ENCODE measurements at places on chromosomes 4 and X. TPM values are rescaled to one million over a fixed set of nuclear protein-coding genes. Genes with fewer than 3 reads are reported as not detected.

The MMRN1 gene
- 0.23 TPM for total RNA-seq

The HGFAC gene
- total RNA-seq = not detected

DNA sequence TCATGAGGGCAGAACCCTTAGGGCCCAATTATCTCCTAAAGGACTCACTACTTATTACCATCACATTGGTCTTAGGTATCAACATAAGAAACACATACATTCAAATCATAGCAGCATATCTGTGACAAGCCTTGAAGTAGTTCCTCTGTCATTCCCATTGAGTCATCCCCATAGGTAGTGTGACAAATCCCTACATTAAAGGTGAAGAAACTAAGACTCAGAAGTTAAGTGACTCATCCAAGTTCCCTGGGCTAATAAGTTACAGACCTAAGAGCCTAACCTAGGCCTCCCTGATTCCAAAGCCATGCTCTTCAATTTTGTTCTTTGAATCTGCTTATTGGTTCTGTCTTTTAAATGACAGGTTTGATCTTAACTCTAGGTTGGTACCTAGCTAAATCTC is 58.2 kb downstream of the CD38 start:
- no peak for DNase-seq

- DNase-seq = no peak
Measured at GRCh38 chr4:26987191-26987590, 126.5 kb downstream of the STIM2 start.

The DOK7 gene
- total RNA-seq = not detected

DNA sequence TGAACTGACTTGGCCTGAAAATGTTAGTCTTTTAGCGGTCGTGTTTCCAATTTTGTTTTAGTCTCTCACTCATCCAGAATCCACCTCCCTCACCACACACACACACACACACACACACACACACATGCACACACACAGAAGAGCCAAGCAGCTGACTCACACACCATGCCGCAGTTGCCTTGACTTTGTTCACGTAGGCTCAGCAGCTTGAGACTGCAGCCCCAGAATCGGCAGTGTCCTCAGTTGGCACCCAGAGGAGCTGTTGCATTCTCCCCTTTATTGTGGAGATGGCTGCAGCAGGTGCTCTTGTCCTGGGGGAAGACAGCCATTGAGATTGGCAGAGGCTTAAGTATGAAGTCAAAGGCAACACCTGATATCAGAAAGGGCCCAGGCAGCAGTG is 20.9 kb upstream of the XPNPEP2 start:
- DNase-seq = no peak

GRCh38 chr4:4969298-4969697 is 50.0 kb downstream of the CYTL1 start:
- no peak for DNase-seq

DNA sequence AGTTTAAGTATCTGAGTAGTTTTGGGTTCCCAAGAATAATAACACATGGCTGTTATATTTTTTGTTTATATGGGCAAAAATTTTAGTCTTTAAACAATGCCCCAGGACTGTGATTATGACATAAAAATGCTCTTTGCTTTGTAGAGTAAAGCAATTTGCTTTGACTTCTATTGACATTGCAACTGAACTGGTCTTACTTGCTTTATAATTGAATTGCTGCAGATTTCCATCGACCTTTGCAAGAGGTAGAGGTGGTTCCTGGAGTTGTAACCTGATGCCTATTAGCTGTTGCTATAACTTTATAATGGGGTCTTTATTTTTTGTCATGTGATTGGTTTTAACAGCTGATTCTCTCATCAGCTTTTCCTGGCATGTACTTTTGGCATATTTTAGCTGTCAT is 302.9 kb downstream of the ARHGAP10 start:
- no peak for DNase-seq

The SPARCL1 gene
- total RNA-seq = not detected

DNA sequence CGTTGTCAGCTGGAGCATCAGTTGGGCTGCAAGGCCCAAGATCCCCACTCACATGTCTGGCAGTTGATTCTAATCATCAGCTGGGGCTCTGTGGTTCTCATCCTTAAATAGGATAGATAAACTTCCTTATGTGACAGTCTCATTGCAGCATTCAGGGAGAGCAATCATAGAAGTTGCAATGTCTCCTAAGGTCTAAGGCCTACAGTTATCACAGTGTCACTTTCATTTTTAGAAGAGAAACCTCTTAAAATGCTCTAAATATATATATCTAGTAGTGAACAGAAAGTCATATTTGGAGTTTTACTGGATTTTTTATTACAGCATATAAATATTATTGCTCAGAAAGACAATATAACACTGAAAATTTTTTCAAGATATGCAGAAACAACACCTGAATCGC is 226.0 kb upstream of the PPP1R2C start:
- no peak for DNase-seq

GRCh38 chr4:181593703-181594102 is 649.5 kb upstream of the TENM3 start:
- no peak for DNase-seq

The TMEM31 gene
- not detected for total RNA-seq

DNA sequence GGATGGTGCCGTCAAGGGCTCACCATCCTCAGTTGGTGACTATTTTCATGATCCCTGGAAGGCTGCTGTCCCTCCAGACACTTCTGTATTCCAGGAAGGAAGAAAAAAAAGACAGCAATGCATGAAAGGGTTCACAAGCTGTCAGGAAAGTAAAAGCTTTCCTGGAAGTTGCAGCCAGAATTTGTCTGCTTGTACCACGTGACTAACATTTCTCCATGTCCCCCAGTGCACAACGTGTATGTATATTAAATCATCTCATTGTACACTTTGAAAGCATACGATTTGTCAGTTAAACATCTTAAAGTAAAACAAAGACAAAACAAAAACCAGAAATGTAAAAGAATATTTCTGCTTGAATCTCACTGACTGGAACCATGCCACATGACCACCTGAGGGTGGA is 127.4 kb upstream of the CLNK start:
- no peak for DNase-seq

GRCh38 chr4:95517576-95518345 is 31.0 kb downstream of the UNC5C start:
- DNase-seq = no peak

- DNase-seq = no peak
Measured at GRCh38 chrX:10755439-10756334, 135.3 kb upstream of the MID1 start.

DNA sequence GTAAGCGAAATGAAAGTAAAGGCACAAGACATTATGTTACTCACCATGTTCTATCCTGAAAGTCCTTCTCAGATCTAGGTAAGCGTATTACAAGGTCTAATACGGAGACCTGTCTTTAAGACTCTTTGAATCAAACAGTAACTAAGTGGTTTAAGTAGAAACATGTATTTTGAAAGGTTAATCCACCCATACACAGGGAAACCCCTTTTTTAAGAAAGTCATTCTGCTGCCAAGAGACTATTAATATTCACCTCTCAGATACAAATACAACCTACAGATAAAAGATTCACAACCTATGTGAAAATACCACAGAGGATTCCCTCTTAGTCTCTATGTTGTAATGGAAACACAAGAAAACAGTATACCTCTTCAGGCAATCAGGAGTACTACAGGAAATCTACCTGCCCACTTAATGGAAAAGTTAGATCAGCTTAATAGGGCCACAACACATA is 63.2 kb upstream of the TNIP3 start:
- no peak for DNase-seq

DNA sequence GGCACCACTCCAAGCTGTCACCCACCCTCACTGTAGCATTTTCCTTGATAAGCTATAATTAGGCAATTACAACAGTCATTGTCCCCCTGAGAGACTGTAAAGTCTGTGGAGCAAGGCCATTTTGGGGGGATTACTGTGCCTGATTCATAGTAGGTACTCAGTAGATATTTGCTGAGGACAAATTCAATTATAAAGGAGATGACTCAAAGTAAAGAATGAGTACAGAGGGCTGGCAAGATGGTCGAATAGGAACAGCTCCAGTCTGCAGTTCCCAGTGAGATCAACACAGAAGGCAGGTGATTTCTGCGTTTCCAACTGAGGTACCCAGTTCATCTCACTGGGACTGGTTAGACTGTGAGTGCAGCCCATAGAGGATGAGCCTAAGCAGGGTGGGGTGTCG is 42.0 kb downstream of the MAOB start:
- DNase-seq = no peak

DNA sequence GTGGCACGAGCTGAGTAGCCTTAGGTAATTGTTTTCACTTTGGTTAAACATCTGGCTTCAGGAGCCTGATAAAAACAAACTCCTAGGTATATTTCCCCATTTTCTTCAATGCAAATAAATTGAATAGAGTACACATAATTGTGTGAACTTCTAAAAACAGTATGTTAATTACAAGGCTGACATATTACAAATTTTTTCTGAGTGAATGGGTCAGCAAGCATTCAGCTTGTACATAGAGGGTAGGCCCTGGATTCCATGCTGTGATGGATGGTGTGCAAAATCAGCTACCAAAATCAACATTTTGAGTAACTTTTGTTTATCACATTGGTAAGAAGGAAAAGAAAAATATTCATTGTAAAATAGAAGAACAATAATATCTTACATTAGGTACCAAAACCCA is 12.2 kb downstream of the TNIP3 start:
- DNase-seq = no peak

GRCh38 chr4:183950536-183950935 is 45.4 kb downstream of the STOX2 start:
- no peak for DNase-seq

All from activated CD8-positive, alpha-beta memory T cell treated with anti-CD3 and anti-CD28 coated beads, Interleukin-2, amount 10 ng/mL, durations not matched to agents 7 days and 5 days (primary cell).